ENCODE measurements at places on chromosomes 7 and 10. TPM values are rescaled to one million over a fixed set of nuclear protein-coding genes. Genes with fewer than 3 reads are reported as not detected.
A peak's percentile ranks its signal among the peaks of the same experiment; 100 is the strongest.

GRCh38 chr7:112262855-112263487, 56.5 kb downstream of the ZNF277 start:
- no peak for DNase-seq

GRCh38 chr10:100724531-100725027, 20.8 kb upstream of the PAX2 start:
- DNase-seq = no peak

The NOBOX gene
- not detected for total RNA-seq

The GPR141 gene
- total RNA-seq = not detected

DNA sequence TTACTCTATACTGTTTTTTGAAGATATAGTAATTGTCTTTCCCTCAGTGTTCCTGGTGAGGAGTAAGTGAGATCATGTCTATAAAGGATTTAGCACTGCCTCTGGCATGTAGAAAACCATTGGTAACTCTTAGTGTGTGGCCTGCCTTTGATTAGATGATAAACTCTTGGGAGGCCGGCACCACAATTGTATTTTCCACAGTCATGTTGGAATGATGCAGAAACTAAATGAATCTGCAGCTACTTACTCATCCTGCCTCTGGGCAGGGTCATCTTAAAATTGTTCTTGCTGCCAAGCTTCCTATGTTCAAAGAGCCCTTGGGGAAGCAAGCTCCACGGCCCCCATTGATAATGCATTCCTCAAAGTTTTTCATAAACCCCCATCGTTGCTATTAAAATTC, 204.6 kb downstream of the ANKRD7 start:
- DNase-seq = no peak

GRCh38 chr7:106048706-106049020, 63.4 kb downstream of the SYPL1 start:
- DNase-seq = no peak

DNA sequence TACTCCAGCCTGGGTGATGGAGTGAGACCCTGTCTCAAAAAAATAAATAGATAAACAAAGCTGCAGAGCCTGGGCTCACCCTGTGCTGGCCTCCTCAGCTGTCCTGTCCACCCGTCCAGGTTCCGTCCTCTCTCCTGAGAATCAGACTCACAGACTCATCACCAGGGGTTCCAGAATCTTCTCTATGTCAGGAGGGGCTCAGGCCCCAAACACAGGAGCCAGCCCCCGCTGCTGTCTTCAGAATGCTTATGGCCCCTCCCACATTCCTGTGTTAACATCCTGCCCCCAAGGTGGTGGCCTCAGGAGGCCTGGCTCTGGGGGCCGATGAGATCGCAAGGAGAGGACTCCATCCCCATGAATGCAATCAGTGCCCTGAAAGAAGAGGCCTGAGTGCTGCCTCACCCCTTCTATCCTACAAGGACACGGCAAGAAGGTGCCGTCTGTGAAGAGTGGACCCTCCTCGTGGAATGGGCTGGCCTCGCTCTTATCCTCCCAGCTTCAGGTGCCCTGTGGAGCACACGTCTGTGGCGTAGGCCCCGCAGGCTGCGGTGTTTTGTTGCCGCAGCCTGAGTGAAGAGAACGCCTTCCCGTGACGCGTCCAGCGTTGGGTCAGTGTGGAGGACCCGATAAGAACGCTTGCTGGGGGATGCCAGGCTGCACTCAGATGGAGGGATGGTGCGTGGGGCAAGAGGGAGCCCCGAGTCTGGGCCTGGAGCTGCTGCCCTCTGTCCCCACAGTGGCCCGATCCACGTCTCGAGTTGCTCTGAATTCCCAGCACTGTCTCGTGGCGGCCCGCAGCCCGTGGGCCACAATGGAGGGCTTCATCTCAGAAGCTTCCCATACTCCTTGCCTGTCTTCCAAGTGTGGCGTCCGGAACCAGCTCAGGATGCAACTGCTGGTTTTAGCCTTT, 77.1 kb downstream of the INPP5A start:
- no peak for DNase-seq

DNA sequence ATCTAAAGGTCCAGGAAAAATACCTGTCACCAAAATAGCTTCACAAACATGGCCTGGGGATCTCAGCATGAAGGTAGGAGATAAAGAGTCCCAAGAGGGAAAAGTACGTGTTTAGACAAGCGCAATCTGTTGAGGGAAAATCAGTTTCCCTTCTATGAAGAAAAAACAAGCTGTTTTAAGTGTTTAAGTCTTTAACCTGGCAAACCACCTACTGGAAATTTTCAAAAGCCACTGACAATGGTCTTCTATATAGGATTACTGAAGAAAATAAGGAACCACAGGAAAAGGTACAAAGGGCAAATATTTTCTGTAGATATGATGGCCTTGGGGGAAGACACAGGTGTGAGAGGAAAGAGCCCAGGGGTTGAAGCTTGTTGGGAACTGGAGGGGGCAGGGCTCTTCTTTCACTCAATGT, 21.2 kb downstream of the ALDH18A1 start:
- DNase-seq = no peak

DNA sequence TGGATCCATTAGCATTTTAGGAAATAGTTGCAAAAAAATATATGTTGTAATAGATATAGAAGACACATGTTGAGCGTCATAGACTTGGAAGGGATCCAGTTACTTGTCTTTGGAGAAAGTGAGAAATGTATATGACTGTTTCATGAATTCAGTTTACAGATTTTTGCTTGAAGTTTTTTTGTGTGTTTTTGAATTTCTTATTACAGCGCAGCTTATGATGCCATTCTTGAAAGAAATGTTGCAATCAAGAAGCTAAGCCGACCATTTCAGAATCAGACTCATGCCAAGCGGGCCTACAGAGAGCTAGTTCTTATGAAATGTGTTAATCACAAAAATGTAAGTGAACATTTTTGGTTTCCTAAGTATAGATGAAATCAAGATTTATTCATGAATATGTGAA, 98.2 kb downstream of the MAPK8 start:
- DNase-seq = no peak

DNA sequence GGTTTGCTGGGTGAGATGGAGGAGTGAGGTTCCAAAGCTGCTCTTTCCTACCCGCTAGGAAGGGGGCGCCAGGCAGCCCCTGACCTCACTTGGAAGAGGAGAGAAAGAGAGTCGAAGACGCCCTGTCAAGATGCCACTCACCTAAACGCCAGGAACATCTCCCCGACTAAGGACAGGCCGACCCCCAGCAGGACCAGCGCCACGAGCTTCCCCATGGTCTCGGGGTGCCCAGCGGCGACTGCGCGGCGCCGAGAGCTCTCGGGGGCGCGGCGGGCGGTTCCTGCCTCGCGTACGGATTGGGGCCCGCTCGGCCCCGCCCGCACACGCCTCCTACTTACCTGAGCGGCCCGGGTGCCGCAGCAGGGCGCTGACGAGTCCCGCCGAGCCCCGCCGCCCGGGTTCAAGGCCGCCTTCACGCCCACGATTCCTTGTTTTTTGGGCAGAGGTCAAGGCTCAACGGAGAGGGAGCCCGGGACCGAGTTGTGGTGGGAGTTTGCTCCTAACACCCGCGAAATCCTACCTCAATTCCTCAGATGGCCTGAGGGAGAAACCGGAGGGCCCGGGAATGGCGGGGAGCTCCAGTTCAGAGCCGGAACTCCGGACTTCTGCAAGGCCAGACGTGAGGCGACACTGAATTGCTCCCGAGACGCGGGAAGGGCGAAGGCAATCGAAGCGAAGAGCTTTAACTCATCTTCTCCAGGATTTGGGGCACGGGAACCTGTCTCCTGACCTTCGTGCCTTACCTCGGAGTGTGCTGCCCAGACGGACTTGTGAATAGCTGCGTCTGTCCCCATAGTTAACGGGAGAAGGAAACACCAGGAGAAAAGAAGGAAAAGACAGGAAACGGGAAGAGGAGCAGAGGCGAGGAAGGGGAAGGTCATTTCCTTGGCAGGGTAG, at the start of gene PON3:
TSS of gene PON3 (minus strand) at position 240 of the 897 bp plus-strand sequence. CDS start at position 215, 25 bp downstream.
- no peak for DNase-seq

The ZSWIM8 gene
- total RNA-seq = 26.8 TPM

The NPFFR1 gene
- total RNA-seq = not detected

DNA sequence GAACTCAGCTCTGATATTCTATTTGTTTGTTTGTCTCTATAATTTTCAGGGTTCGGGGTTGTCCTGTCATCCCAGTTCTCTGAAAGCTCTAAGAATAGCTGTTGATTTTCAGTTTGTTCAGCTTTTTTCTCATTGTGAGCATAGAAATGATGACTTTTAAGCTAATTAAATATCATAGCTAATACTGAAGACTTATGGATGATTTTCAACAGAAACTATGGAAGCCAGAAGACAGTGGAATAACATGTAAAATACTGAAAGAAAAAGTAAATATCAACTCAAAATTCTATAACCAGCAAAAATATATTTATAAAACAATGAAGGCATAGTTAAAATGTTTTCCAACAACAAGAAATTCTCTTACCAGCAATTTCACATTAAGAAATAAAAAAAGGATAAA, 96.4 kb upstream of the ETV1 start:
- DNase-seq = no peak

The HELLS gene
- 65.4 TPM for total RNA-seq

GRCh38 chr7:90945104-90945787, 319.0 kb upstream of the FZD1 start:
- DNase-seq = no peak

The SERPINE1 gene
- total RNA-seq = 674 TPM

DNA sequence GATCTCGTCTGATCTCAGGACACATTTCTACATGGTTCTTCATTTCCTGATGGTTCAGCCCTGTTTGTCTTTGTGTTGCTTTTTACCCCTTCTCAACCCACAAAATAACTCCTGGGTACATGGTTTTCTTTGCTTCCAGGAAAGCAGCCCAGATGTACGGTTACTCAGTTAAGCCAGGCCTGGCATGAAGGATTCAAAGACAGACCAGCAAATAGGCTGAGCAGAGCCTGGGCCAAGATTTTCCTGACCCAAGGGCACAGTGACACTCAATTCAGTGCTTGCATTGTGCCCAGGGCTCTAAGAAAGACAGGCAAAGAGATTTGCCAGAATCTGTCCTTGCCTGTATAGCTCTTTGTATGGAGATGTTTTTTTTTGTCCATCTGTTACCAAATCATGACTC, 340.8 kb upstream of the KIAA1217 start:
- DNase-seq = no peak

GRCh38 chr7:17185690-17186070, 112.8 kb upstream of the AHR start:
- peak; percentile 87 for DNase-seq

GRCh38 chr7:98956469-98956868, 78.1 kb downstream of the TRRAP start:
- DNase-seq = no peak

DNA sequence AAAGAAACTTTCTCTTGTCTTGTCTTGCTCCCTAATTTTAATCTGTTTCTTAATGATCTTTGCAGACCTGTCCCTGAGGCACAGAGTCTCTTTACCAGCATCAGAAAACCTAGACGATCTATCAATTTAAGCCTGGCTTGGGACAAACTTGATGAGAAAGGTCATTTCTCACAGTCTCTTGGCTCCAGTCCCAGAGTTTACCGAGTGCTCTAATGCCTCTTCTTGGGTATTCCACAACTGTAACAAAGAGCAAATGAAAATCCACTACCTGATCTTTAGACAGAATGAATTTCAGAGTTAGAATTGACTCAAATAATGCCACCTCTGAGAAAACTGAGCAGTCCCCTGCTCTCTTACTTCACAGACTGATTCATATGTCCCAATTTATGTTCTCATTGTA, 106.4 kb upstream of the DNAJB12 start:
- DNase-seq = no peak

The GTF2I gene
- 82.6 TPM for total RNA-seq

GRCh38 chr7:36023033-36023560, 130.0 kb upstream of the EEPD1 start:
- no peak for DNase-seq

- DNase-seq = peak; percentile 15
Measured at GRCh38 chr7:137753067-137753466, 93.7 kb downstream of the DGKI start.

The PCDH15 gene
- total RNA-seq = not detected

GRCh38 chr7:52501696-52502095, 533.7 kb upstream of the POM121L12 start:
- DNase-seq = no peak

DNA sequence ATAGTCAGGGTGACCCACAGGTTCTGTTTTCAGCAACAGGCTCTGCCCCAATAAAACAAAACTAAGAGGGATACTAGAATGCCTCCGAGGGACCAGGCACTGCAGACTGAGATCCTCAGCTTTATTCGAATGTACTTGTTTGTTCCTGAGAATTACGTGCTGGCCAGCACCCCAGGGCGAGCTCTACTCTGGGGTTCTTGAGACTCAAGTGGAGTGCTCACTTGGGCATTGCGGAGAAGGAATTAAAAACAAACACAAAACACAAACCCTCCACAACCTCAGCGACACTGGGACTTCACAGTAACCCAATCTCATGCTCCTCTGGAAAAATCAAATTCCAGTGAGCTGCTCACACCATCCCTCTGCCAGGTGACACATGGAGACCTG, 250.7 kb downstream of the TNS3 start:
- DNase-seq = no peak

- peak; percentile 15 for DNase-seq
Measured at GRCh38 chr7:127396184-127396583, 3.7 kb upstream of the ZNF800 start.

GRCh38 chr10:101219139-101219945, 9.9 kb downstream of the LBX1 start:
- no peak for DNase-seq

DNA sequence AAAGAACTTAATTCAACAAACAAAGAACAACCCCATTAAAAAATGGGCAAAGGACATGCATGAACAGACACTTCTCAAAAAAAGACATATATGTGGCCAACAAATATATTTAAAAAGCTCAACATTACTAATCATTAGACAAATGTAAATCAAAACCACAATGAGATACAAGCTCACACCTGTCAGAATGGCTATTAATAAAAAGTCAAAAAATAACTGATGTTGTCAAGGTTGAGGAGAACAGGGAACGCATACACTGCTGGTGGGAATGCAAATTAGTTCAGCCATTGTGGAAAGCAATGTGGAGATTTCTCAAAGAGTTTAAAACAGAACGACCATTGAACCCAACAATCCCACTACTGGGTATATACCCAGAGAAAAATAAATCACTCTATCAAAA, 19.1 kb downstream of the ZFAND4 start:
- DNase-seq = no peak

The OIT3 gene
- total RNA-seq = not detected

The TLX1 gene
- not detected for total RNA-seq

DNA sequence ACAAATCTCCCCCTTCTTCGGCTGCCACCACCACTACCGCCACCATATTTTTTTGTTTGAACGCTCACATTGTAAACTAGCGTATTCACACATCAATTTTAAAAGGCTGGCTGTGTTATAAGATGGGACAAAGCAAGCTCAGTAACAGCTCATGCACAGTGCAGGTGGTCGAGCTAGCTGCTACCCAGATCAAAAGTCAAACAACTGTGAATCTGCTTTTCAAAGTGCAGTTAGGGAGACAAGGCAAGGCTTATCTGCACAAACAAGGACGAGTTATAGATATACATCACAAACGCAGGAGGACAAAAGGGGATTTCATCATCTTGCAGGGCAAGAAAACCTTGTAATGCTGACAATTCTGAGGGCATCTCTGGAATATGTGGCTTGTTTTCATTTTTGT, 231.6 kb downstream of the VTI1A start:
- DNase-seq = no peak

- peak; percentile 3 for DNase-seq
Measured at GRCh38 chr10:9342885-9343570, 1288.5 kb downstream of the GATA3 start.
